ENCODE measurements at places on chromosomes 2 and 18.

DNA sequence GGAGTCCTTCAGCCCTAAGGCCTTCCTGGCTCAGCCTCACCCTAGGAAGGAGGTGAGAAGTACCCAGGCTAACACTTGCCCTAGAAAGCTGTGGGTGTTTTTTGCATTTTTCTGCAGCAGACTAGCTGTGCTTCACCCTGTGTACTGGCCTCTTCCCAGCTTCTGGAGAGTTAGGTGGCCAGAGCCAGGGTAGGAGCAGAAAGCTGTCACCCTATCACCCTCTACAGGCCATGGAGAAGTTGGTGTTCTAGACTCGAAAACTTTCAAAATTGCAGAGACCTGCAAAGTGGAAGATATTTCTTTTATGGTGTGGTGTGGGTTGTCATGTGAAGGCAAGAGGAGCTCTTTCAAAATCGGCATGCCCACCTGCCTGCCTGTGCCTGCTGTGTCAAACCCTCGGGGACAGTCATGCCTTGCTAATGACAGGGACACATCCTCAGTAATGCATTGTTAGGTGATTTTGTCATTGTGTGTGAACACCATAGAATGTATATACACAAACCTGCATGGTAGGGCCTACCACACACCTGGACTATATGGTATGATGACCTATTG is 29.8 kb downstream of the EHD3 start:
- no peak for DNase-seq

DNA sequence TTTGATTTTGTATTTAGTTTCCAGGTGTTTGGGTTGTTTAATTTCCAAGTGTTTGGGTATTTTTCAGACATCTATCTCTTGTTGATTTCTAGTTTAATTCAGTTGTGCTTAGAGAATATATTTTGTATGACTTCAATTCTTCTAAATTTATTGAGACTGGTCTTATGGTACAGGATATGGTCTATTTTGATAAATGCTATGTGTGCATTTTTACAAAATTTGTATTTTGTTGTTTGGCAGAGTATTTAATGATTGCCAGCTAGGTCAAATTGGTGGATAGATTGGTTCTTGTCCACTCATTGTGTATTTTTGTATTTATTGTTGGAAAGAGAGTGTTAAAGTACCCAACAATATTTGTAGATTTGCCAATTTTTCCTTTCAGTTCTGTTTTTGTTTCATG is 23.7 kb upstream of the LAMA1 start:
- no peak for DNase-seq

- DNase-seq = no peak
Observed at GRCh38 chr2:122011493-122012270, 256.2 kb downstream of the TSN start.

DNA sequence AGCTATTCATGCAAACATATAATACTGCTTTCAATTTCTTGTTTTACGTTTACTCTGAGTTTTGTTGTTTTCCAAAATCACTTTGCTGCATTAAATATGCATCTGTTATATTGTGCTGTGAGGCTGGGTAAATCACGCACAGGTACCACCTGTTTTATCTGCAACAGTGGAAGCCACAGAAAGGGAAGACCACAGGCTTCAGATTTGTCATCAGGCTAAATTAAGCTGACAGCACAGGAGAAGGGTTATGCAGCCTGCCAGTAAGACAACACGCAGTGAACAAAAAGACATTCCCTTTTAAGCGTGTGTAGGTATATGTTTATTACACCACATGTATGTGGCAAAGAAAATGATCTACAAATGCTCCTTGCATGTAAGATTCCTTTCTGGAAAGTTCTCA is 38.2 kb downstream of the ZNF516 start:
- no peak for DNase-seq

DNA sequence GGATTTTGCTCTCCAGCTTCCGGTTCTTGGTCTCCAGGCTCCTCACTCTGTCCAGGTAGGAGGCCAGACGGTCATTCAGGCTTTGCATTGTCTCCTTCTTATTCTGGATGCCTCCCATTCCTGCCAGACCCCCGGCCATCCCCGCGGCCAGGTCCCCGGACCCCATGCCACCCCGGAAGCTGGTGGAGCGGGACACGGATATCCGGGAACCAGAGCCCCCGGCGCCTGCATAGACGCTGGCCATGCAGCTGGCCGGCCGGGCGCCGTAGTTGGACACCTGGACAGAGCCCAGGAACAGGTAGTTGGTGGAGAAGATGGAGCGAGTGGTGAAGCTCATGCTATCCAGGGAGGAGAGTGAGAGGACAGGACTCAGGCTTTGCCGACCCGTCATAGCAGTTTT is 23.5 kb upstream of the PPP1R1C start:
- no peak for DNase-seq

- DNase-seq = no peak
Observed at GRCh38 chr2:234189786-234190300, 139.3 kb downstream of the SPP2 start.

GRCh38 chr18:8461544-8461943 is 147.7 kb upstream of the RAB12 start:
- DNase-seq = no peak

Data from T-helper 22 cell (primary cell).